Camera-type eye (tissue), 1 donor: ENCODE measurements at places on chromosomes 13 and 19. TPM values are rescaled to one million over a fixed set of nuclear protein-coding genes. Genes with fewer than 3 reads are reported as not detected.

TRAPPC5 gene
- total RNA-seq, result 36.9 TPM

TJP3 gene
- total RNA-seq, result 5.3 TPM

CCL25 gene
- not detected for total RNA-seq

FSD1 gene
- total RNA-seq, result 16.4 TPM

ZSCAN5C gene
- total RNA-seq, result not detected

CGB8 gene
- not detected for total RNA-seq

ALOX5AP gene
- total RNA-seq, result 3.5 TPM

GSX1 gene
- total RNA-seq, result not detected

LPAR6 gene
- 39.4 TPM for total RNA-seq

CABP5 gene
- 43.1 TPM for total RNA-seq

CBY2 gene
- total RNA-seq, result not detected

FUT1 gene
- total RNA-seq, result 1.9 TPM

NDUFA7 gene
- total RNA-seq, result 11.7 TPM

KRTDAP gene
- total RNA-seq, result not detected

MED26 gene
- 9.3 TPM for total RNA-seq

RXFP2 gene
- total RNA-seq, result not detected
